ENCODE measurements at places on chromosomes 7 and 10.

DNA sequence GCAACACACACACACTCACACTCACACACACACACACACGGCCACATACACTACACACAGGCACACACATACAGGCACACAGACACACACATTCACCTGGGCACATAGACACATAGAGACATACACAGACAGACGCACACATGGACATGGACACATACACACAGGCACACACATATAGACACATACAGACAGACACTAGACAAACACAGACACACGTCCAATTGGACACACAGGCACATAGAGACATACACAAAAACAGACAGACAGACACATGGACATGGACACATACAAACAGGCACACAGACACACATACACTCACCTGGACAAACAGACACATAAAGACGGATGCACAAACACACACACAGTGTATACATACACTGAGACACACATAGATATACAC is 21.7 kb upstream of the ACTR3B start:
- no peak for DNase-seq

DNA sequence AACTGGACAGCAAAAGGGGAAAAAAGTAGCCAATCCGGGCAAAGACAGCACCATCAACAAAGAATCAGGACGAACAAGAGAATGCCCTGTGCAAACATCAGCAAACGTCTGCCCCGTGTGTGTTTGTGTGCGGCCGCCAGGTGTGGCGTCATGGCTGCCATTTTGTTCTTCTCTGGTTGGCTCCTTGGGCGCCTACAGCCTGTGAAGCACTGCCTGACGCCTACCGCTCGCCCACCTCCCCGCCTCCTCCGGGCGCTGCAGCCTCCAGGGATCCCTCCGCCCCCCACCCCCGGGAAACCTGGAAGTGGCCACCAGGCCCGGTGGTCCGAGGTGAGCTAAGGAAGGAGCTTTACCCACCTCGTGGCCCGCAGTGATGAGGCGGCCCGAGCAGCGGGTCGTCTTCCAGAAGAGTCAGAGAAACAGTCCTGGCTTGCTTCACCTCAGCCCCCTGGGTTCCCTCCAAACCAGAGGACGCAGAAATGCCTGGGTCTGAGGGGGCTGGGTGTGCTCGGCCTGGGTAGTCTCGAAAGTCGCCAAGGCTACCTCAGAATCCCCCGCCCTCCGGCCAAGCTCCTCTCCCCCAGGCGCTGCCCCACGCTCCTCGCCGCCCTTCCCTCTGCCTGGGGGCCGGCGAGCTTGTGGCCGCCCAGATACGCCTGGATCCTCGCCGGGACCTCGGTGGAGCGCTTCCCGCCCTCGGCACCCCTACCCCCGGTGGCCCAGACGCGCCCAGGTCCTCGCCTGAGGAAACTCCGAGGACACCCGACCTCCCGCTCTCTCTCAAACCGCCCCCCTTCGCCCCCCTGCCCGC is 61.8 kb upstream of the IL6 start:
- DNase-seq = no peak

DNA sequence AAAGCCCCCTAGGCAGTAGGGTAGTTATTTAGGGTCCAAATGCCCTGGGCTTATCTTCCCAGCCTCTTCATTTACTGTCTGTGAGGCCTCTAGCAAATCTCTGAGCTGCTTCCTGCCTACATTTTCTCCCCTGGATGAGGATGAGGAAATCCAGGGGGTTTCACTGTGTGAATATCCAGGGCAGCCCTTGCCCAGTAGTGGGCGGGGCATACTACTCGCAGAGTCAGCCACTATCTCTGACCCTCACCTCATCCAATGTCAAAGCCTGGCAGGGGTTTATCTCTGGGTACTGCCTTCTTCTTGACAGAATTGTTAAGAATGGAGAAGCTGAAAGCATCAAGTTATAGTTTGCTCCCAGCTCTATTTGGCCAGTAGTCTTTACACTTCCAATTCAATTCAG is 48.9 kb downstream of the CUZD1 start:
- no peak for DNase-seq

- DNase-seq = no peak
Observed at GRCh38 chr7:149007611-149008010, 20.7 kb downstream of the PDIA4 start.

DNA sequence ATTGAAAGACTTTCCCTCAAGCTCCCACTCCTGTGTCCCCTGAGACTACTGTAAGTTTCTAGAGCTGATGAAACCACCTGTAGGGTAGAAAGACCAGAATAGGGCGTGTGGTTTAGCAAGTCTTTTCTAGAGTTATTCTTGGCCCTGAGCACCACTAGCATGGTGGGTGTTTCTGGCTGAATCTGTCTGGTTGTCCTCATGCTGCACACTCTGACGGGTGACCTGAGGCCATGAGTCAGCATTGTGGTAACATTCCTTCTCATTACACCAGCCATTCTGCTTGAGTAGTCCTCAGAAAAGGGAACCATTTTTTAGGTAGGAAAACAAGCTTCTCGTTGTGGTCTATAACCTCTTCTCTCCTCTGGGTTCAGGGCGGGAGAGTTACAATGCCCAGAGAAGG is 250.3 kb downstream of the SNX13 start:
- DNase-seq = no peak

DNA sequence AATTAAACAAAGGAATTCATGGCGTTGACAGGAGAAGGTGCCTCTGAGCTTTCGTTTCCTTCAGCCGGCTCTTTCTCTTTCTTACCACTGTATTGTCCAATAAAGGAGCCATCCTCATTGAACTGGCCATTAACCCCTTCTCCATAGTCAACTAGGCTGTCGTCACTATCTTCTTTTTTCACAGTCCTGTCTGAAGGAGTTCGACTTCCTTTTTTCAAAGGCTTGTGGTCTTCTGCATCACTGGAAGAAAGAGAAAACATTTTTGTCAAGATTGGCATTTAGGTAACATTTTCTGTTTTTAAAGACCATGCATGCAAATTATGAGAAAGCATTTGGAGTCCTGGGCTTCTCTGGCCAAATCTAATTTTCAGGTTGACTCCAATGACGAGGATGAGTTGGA is 19.7 kb upstream of the LAMB4 start:
- no peak for DNase-seq

DNA sequence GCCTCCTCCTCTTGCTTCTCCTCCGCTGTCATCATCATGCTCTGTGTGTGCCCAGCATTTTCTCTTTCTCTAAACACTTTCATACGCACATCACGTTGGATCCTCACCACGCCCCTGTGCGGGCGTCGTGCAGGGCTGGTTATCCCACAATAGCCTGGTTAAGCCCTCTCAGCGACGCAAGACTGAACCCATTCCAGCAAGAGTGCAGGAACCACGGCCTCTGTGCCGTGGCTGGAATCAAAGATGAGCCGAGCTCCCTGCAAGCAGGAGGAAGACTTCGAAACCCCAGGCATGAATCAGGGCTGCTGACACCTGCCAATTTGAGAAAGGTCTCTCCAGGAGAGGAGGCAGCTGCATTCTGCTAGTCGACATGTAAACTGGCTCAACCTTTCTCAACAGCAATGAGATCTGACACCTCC is 74.8 kb upstream of the FOXK1 start:
- DNase-seq = no peak

- no peak for DNase-seq
Observed at GRCh38 chr10:124997306-124997705, 55.4 kb downstream of the ZRANB1 start.

DNA sequence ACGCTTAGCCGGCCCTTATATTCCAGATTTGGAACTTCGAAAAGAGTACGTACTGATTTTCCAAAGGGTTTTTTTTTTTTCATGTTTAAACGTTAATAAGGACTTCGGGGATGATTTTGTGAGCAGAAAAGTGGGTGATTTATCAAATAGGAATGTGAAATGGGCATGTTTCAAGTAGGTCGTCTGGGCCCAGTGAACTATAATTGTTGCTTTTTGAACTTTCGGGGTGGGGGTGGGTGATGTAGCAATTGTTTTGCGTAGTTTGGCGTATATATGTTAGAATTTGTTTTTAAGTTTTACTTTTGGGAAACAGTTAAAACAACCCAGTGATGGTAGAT is 299 bp upstream of the PBLD start:
- no peak for DNase-seq

DNA sequence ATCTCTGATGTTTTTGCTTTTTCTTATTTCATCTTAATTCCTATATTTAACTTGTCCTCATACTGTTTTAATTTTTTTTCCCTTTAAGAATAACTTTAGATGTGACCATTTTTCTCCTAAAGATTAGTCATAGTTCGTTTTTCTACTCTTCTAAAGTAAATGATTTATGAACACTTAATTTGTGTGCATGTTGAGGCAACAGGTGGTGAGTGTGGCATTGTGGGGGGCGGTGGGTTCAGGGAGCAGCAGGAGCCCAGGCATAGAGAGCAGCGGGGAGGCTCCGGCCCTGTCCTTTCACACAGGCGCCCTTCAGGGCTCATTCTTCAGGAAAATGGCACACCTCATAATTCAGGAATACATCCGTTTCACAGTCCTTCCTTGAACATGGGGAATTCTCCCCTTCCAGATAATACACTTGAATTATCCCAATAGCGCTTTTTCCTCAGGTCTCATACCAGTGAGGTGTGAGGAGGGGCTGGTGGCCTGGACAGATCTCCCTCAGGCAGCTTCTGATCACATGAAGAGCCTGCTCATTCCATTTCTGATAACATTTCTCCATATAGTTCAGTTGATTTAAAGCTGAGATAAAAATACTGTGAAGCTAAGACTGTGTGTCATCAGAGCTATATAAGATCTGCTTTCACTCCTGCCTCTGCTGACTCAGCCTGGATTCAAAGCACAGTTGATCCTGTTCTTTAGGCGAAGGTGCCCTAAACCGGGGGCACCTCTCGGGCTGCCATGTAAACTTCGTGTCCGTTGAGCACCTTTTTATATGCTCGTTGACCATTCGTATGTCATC is 40.2 kb downstream of the CUL1 start:
- DNase-seq = no peak

GRCh38 chr7:98196706-98197605 is 14.3 kb upstream of the BHLHA15 start:
- no peak for DNase-seq

GRCh38 chr10:123377883-123378282 is 223.7 kb downstream of the BUB3 start:
- DNase-seq = no peak

DNA sequence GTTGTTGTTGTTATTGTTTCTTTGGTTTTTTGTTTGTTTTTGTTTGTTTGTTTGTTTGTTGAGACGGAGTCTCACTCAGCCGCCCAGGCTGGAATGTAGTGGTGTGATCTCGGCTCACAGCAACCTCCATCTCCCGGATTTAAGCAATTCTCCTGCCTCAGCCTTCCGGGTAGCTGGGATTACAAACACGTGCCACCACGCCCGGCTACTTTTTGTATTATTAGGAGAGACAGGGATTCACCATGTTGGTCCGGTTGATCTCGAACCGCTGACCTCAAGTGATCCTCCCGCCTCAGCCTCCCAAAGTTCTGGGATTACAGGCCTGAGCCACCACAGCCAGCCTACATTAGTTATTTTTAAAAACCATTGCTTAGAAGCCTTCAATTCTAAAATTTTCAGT is 45.0 kb downstream of the FOXP2 start:
- DNase-seq = no peak

GRCh38 chr10:124597846-124598165 is 136.2 kb downstream of the LHPP start:
- no peak for DNase-seq

- DNase-seq = no peak
Observed at GRCh38 chr7:36131499-36131898, 21.6 kb upstream of the EEPD1 start.

DNA sequence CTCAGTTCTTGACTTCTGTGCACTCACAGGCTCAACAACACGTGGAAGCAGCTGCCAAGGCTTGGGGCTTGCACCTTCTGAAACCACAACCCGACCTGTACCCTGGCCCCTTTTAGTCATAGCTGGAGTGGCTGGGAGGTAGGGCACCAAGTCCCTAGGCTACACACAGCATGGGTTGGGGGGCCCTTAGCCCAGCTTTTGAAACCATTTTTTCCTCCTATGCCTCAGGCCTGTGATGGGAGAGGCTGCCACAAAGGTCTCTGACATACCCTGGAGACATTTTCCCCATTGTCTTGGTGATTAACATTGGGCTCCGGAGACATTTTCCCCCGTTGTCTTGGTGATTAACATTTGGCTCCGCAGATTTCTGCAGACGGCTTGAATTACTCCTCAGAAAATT is 38.6 kb downstream of the RALA start:
- DNase-seq = no peak

DNA sequence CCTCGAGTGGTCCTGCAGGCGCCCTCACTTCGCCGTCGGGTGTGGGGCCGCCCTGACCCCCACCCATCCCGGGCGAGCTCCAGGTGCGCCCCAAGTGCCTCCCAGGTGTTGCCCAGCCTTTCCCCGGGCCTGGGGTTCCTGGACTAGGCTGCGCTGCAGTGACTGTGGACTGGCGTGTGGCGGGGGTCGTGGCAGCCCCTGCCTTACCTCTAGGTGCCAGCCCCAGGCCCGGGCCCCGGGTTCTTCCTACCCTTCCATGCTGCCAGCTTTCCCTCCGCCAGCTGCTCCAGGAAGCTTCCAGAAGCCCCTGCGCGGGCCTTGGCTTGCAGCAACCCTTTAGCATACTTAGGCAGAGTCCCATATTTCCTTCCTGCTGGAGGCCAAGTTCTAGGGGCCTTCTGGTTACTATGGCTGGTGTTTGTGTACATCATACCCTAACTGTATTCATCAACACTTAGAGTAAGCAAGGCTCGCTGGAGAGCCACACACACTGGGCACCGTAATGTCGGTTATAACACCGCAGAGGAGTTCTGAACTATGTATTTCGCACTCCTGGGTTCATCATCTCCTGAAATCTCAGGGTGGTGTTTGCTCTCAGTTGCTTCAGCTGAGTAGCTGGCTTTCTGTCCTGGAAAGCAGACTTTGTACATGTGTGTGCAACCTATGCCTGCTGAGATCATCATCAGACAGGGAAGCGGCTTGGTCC is 471 bp downstream of the MGMT start:
- DNase-seq = no peak

DNA sequence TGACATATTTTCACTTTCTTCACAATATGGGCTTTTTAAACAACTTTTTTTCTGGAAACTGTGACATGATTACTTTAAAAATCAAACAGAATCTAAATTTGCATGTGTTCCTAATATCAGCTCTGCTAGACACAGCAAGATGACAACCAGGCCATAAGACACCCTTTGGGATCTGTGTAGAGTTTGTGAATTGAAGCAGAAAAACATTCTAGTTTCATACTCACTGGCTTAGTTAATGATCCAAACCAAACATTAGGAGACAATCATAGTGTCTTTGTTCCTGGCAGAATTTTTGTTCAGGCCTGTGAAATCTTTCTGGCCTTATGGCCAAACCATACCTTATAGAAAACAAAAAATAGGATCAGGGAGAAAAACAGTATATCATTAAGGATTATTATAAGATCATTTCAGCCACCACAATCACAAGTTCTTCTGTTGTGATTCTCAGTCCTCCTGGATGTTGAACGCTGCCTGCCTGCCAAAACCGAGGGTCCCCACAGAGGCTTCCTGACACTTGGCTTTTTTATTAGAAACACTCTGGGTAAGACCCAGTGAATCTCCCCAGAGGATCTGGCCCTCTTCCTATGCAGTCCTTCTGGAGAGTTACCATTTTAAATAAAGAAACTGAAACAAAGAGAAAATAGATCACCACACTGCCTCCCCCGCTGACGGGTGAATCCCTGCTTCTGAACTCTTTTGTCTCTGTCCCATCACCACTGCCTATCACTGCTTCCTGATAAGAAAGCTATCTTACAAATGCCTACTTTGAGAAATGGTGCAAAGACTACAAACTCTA is 79.2 kb upstream of the PPP1R3C start:
- no peak for DNase-seq

- no peak for DNase-seq
Observed at GRCh38 chr7:44920119-44920518, 34.8 kb upstream of the PURB start.

GRCh38 chr10:117734731-117735405 is 192.3 kb downstream of the EMX2 start:
- no peak for DNase-seq

GRCh38 chr7:348962-349743 is 59.2 kb downstream of the FOXL3 start:
- DNase-seq = no peak
